ENCODE measurements at places on chromosomes 6 and 20.
A peak's percentile ranks its signal among the peaks of the same experiment; 100 is the strongest.

GRCh38 chr6:42963855-42964605, 3.5 kb downstream of the GNMT start:
- DNase-seq: peak; percentile 85

GRCh38 chr6:101302593-101302992, 90.9 kb upstream of the GRIK2 start:
- DNase-seq: no peak

GRCh38 chr6:150083839-150084238, 14.9 kb upstream of the ULBP3 start:
- no peak for DNase-seq

DNA sequence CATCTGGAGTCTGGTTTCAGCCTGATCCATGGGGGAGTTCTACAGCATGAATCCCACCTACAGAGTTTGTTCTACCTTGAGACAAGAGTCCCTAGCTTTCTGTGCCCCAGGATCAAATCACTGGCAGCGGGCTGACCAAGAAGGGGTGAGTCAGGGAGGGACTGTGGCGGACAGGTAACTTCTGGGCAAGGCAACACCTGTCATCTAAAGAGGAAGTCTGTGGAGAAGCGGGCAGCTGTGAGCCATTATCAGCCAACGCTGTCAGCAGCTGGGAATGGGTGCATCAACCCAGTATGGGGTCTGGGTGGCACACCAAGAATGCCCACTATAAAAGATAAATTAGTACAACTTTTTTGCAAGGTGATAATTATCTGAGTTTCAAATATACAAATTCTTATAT, 45.9 kb downstream of the UBE3D start:
- DNase-seq: no peak
